ENCODE measurements at places on chromosomes 4 and X.

- no peak for DNase-seq
Measured at GRCh38 chr4:53994382-53995102, 69.9 kb downstream of the CHIC2 start.

DNA sequence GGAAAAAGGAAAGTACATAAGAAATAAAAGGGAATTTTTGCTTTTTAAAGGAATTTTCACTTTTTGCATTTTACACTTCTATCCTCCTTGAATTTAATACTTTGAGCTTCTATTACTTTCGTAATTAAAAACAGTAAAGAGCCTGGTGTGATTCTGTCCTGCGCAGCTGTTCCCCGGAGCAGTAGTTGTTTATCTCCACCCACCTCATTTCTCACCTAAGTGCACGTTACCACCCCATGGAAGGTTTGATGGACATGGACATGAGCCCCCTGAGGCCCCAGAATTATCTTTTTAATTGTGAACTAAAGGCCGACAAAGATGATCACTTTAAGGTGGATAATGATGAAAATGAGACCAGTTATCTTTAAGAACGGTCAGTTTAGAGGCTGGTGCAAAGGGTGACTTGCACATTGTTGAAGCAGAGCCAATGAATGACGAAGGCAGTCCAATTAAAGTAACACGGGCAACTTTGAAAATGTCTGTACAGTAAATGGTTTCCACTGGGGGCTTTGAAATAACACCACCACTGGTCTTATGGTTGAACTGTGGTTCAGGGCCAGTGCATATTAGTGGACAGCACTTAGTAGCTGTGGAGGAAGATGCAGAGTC, 52.1 kb upstream of the TEX13D start:
- DNase-seq: no peak

DNA sequence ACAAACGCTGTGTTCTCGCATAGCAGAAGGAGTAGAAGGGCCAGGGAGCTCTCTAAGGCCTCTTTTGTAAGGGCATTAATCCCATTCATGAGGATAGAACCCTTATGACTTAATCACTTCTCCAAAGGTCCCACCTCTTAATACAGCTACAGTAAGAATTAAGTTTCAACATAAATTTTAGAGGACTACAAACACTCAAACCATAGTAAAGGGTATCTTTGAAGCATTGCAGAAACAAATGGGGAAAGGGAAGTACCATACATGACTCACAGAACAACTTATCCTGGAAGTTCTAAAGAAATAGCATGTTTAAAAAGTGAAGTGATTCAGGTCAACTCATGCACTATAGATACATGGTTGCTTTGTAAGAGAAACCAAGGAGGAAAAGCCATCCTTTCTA, 680.8 kb downstream of the RPA4 start:
- DNase-seq: no peak

GRCh38 chrX:63275127-63275526, 76.0 kb downstream of the SPIN4 start:
- peak; percentile 22 for DNase-seq
